ENCODE measurements at places on chromosomes 5 and 9.

DNA sequence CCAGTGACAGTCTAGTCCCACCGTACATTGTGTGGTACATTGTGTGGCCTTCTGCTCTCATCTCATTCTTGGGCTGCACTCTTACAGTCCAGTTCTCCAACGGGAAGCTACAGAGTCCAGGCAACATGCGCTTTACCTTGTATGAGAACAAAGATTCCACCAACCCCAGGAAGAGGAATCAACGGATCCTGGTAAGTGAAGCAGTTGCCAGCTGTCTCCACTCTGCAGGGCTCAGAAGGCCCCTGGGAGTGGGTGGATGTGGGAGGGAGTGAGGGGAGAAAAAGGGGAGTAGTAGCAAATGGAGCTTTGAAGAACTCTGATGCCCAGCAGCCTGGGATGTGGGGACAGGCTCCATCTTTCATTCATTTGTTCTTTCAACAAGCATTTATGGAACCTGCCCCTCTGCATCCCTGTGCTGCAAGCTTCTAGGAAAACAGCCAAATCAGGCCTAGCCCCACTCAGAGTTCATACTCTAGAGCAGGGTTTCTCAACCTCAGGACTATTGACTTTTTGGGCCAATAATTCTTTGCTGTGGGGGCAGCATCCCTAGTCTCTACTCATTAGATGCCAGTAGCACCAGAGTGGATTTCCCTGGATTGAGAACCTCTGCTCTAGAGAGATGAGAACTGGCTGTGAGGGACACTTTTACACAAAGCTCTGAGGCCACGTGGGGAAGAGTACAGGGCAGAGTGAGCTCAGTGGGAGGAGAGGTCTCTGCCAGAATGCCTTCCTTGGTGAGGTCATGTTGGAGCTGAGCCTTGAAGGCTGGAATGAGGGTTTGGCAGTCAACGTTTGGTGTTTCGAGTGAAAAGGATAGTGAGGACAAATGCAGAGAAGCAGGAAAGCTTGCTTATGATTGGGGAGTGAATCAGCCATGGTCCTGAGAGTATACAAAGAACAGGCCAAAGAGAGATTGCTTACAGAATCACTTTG lies 1.1 kb downstream of the POLR1E start:
- no peak for DNase-seq

GRCh38 chr9:107870927-107871680 lies 381.5 kb upstream of the KLF4 start:
- DNase-seq: no peak

- DNase-seq: no peak
Observed at GRCh38 chr5:130436430-130436829, 532.2 kb downstream of the CHSY3 start.

GRCh38 chr5:26812714-26813113 lies 225.7 kb downstream of the CDH9 start:
- DNase-seq: no peak

DNA sequence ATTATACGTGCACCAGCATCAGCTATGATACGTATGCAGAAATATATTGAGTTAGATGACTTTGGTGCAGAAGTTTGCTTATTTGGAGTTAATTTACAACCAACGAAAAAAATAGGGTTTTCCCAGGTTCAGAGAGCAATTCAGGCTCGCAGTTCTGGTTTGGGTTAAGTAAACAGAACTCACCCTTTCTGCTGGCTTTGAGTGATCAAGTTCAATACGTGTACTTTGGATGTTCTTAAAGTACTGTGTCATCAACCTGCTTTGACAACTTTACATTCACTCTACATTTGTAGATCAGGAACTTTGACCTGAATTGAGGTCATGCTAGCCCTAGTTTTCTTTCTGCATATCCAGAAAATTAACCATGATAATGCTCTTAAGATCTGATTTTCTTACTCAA lies 40.7 kb downstream of the ACOT12 start:
- no peak for DNase-seq
